ENCODE measurements at places on chromosomes 4 and X.

DNA sequence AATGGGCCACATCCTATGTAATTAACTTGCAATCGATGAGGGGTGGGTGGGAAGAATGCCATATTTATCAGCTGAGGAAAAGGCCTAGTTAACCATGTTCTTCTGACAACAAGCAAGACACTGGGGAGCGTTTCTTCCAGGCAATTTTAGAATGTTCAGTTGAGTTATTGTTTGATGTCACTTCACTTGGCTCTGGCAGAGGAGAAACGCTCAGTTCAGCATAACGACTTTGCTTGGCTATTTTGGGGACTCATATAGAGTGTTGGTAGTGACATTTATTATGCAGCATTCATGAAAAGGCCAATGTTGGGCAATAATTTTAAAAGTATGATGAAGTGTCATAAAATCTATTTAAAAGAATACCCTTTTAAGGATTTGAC lies 648 bp downstream of the SYNPO2 start:
- no peak for DNase-seq

DNA sequence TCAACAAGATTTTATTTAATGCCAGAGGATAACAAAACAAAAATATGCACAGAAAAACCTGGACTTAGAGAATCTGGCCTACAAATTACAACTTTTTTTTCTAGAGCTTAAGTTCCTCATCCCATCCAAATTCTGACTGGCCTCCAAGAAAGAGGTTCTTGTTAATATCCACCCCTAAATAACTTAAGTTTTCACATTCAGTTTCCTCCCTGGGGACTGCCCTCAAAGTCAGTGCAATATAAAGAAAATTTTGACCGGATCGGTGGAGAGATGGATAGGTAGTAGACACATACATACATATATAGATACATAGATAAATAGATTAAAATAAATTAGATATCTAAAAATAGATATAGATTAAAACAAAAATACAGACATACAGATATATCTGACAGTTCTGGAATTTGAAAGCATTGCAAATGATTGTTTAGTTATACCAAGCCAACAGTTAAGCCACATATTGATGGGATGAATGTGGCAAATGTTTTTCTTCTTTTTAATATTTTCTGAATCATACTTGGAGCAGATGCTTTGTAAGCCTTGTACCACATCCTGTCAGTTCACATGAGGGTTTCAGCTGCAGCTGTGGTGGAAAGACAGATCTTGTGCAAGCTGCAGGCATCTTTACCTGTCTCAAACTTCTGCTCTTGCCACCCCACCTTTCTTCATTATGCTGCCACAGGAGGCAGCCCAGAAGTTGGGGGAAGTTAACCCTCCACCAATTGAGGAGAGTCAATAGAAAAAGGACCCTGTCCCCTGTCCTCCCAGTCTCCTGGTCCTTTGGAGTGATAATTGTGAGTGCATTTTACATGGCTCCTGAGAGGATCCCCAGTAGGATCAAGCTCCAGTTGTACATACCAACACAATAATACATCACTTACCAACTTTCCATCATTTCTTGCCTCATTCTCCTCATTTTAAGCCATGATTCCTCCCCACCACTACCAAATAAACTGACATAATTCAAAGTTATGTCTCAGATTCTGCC lies 58.5 kb upstream of the PRDM8 start:
- peak; percentile 74 for DNase-seq

DNA sequence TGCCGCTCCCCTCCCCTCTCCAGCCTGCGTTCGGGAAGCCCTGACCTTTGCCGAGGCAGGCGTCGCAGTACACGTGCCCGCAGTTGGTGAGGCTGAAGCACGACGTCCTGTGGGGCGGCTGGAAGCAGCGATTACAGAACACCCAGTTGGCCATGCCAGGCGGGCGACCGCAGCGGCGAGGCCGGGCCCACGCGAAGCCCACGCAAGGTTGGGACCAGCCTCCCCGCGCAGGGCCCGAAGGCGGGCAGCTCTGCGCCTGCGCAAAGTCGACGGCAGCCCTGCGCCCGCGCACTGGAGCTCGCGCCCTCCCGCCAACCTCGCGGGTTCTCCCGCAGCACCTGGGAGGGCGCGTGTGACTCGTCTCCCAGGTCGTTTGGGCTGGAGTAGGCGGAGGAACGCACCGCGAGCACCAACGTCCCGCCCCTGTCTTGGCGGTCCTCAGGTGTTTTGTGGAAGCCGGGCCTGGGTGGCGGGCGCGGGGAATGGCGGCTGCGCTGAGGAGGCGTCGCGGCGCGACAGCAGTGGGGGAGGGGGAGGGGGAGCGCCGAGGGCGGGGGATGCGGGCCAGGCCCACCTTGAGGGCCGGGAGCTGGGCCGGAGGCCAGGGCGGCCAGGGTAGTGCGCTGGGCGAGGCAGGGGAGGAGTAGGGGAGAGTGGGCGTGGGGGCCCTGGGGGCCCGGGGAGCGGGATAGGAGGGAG lies at the start of gene RNF212:
RNF212 (minus strand) TSS at position 254 of the 699 bp plus-strand sequence; CDS start at position 154, 100 bp downstream.
- DNase-seq: peak; percentile 68

DNA sequence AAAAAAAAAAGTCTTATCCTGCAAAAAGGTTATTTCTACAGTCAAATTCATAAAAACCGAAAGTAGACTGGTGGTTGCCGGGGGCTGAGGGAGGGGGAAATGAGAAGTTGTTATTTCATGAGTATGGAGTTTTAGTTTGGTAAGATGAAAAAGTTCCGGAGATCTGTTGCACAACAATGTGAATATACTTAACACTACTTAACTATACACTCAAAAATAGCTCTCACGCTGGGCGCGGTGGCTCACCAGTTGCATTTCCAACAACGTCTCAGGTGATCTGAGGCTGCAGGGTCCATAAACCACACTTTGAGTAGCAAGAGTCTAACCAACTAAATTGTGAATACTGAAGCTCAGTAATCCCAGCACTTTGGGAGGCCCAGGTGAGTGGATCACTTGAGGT lies 52.4 kb downstream of the ANOS1 start:
- no peak for DNase-seq

DNA sequence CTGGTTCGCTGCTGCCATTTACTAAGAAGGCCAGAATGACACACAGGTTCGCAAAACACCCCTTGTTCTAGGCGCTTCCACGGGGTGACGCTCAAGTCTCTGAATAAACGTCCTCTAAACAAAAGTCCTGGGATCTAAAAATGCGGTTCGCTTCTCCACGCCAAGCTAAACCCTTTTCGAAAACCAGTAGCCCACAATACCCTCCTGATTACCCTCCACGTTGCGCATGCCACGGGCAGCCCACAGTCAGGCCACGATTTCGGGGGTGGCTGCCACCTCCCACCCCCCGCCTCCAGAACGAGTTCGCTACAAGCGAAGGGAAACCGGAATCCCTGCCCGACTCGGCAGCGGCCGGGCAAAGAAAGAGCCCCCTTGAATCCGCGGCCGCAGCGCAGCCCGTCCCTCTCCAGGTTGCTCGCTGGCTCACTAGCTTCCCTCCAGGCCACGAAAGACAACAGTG lies 423 bp downstream of the RPL39 start:
- peak; percentile 53 for DNase-seq

DNA sequence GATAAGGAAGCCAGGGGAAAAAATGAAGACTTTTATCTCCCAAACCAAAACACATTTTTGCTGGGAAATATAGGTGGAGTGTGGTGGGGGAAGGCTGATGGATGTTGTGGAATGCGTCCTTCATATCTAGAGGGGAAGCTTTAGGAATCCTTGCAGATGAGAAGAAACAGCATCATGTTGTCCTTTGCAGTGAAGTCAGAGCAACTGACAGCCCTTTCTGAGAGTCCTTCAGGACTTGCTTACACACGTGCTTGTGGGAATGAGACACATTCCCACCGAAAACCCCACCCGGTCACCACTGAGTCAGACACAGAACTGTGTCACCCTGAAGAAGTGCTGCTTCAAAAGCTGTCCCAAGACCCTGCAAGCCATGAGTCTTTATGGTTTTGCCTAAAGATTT lies 81.5 kb downstream of the SHROOM2 start:
- DNase-seq: no peak
